Effector memory CD8-positive, alpha-beta T cell (primary cell): ENCODE measurements at places on chromosomes 12 and 14.

- no peak for DNase-seq
These were observed 173.4 kb downstream of the KITLG start for GRCh38 chr12:88406905-88407304.

- no peak for DNase-seq
These were observed 380.4 kb upstream of the CCDC196 start for GRCh38 chr14:66105815-66106214.

DNA sequence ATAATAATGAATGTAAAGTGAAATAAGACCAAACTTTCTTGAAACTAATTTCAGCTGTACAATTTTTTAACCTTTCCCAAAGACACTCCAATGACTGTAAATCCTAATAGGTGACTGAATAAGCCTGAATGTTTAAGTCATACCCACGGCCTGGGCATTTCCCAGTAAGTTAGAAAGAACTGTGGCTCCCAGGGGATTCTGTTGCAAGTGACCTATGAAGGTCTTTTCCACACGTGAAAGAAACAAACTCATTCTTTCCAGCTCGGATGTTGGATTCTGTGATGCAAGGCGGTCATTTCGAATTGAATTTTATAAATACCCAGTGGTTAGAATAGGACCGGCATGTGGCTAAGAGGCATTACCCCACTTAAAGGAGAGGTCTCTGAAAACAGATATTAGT, 1134.4 kb downstream of the GALC start:
- no peak for DNase-seq

- DNase-seq = no peak
These were observed 6.5 kb upstream of the LGALS3 start for GRCh38 chr14:55122440-55122986.

GRCh38 chr12:95554532-95555071, 3.3 kb upstream of the USP44 start:
- DNase-seq = no peak

- no peak for DNase-seq
These were observed 13.4 kb downstream of the ZFHX2 start for GRCh38 chr14:23538050-23538718.

- DNase-seq = no peak
These were observed 86.4 kb downstream of the MON2 start for GRCh38 chr12:62552906-62553556.

- no peak for DNase-seq
These were observed 5.3 kb downstream of the KRT81 start for GRCh38 chr12:52285851-52286530.

DNA sequence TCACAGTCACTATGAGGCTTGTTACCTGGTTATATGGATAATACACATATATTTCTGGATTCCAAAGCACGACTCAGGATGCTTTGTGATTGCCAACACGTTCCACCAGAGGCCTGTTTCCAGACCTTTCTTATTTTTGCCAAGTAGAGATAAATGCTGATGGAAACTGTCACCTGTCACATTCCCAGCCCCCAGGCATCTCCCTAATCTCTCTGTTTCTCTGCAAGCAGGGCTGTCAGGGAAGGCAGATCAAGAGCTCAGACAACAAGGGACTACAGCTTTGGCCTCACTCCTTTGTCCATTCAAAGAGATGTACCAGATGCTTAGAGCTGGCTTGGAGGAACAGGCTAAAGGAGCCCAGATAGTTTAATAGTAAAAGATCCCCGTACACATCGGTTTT, 21.8 kb upstream of the DDHD1 start:
- DNase-seq = no peak

DNA sequence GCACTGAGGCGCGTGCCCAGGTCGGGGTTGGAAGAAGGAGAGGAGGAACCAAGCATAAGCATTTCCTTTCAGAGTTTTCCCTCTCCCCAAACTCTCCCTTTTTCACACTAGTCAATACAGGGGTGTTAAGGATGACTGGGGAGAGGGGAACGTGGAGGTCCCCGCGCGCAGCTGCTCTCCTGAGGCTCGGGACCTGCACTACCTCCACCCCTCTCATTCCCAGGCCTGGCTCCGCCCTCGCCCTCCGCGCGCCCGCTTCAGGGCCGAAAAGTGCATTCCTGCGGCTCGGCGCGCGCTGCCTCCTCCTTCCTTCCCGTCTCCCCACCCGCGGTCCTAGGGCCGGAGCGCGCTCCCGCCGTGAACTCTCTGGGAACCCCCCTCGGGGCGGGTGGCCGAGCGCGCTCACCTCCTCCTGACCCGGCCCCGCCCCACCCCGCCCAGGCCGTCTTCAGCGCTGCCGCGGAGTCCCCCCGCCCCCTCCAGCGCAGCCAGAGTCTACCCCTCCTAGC, 11.3 kb downstream of the RARG start:
- DNase-seq = peak; percentile 60

DNA sequence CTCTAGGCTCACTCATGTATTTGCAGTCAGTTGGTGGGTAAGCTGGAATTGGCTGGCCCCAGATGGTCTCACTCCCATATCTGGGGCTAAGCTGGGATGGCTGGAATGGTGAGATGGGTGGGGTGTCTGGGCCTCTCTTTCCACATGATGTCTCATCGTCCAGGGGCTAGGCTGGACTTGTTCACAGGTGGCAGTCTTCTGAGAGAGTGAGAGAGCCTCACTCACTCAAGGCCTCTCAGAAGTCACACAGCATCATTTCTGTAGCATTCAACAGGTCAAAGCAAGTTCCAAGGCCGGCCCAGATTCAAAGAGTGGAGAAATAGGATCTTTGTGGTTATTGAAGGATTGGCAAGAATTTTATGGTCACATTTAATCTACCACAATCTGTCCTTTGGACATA, 102.7 kb downstream of the UNC79 start:
- no peak for DNase-seq

DNA sequence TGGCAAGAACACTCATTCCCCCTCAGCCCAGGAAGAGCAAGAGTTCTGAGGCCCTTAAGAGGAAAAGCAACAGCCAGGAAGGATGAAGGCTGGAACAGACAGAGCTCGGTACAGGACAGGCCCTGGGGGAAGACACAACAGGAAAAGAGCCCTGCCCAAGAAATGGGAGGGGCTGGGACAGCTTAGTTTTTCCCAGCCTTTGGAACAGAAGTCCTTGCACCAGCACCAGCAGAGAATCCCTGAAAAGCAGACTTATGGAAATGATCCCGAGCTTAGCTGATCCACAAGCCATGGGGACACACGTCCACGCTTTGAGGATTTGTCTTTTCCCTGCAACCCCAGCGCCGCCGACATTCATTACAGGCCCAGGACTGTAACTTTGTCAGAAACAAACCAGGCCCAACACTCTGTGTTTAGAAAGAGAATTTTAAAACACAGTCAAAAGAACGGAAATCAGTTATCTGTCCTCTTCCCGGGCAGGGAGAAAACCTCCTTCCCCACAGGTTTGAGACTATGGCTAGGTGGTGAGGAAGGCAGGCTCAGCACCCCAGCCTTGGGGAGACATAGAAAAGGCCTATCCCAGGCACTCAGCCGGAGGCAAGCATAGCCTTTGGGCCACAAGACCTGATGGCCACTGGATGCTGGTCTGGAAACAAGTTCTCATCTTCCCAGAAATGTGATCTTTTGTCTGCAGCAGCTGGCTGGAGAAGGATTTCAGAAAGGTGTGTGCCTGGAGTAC, 4.0 kb upstream of the AVIL start:
- DNase-seq = no peak

- DNase-seq = no peak
These were observed 8.7 kb upstream of the PLEKHA5 start for GRCh38 chr12:19120795-19121194.

- no peak for DNase-seq
These were observed 138.4 kb downstream of the SEC23A start for GRCh38 chr14:38964630-38965029.

GRCh38 chr12:101619858-101620761, 25.3 kb downstream of the MYBPC1 start:
- DNase-seq = no peak

DNA sequence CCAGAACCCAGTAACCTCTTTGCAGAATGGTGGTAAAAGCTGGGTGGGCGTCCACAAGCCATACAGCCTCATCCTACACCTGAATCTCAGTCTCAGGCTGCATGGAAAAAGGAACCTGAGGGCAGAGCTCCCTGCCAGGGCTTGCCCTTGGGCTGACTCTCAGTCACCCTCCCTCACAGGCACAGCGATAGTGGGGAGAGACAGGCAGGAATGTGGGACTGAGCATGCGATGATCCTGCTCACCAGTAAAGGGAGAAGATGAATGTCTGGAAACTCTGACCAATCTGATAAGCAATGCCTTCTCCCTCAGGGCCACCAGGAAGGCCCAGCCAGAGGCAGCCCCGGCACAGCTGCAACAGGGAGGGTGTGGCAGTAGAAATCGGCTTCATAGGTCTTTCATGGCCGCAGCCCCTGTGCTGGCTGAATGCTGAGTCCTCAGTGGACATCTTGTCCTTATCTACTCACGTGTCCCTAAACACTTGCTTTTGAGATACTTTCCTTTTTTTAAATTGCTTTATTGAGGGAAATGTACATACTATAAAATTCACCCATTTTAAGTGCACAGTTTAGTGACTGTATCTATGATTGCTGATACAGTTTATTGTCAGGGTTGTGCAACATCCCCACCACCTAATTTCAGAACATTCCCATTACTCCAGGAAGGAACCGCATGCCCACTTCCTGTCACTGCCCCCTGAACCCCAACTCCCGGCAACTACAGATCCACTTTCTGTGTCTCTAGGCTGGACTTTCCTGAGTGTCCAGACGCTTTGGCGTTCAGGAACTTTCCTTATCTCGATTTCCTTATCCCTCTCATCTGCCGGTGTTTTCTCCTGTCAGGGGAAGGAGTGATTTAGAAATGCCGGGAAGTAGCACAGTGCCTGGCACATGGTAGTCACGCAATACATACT, 258.1 kb downstream of the PCNX1 start:
- no peak for DNase-seq

- DNase-seq = no peak
These were observed 119.3 kb downstream of the SOX5 start for GRCh38 chr12:23830210-23830609.

GRCh38 chr12:42039577-42039976, 105.1 kb downstream of the GXYLT1 start:
- DNase-seq = no peak

DNA sequence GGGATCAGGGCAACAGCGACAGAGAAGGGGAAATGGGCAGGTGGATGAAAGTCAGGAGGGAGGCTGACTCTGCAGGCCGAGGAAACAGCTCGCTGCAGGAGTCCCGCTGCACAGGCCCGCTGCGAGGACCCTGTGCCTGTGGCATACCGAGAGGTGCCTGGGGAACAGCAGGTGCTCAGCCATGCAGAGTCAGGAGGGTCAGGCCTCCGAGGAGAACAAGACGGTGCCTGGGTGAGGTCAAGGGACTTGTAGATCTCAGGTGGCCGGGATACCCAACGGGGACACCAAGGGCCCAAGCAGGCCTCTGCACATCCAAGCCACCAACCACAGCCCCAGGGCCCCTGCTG, 67.5 kb downstream of the NCOR2 start:
- no peak for DNase-seq

- peak; percentile 23 for DNase-seq
These were observed 1.1 kb downstream of the CARMIL3 start for GRCh38 chr14:24052656-24053547.
